CD4-positive, alpha-beta T cell treated with Interleukin-17A for 4 hours (primary cell): ENCODE measurements at places on chromosomes 2 and 18.

DNA sequence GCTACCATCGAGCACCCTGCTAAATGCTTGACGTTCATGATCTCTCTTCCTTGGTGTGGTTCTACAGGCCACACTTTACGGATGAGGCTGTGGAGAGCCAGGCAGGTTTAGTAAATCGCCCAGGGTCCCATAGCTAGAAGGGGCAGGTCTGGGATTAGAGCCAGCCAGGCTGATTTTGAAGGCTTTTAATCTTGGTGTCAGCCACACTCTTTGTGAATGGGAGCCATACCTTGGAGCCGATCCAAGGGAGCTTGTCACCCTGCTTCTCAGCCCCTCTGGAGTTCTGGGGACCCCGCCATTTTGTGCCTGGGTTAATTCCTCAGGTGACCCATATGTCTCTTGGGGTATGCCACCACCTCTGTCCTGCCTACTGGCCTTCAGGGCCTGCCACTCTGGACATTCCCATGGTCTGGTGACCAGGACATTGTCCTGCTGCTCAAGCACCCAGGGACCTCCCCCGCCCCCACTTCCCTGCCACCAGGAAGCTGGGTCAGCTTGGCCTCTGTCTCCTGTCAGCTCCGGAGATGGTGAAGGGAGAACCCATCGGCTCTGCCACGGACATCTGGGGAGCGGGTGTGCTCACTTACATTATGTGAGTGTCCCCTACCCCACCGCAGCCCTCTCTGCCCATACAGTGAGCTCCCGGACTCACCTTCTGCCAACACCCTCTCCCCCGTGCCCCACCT, 7.3 kb upstream of the GMPPA start:
- DNase-seq: no peak

DNA sequence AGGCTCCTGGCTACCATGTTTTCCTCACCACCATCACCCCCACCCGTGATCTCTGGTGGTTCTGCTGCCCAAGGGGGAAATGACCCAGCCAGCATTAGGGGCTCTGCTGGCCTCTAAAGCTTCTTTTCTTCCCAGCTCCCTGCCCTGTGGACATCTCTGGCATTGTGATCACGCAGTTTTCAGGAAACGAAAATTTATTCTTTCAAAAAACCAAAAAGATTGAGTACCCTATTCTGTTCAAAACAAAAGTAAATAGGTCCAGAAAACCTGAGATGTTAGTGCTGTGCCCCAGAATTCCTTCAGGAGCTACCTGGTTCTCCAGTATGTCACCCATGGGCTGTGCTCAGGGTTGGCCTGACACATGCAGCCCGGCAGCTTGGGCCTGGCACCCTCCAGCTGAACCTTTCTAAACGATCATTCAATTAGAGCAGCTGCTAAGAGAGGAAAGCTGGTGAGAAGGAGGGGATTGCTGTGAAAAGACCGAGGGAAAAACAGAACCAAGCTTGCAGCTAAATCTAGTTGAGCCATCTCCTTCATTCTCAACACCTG, 157.5 kb downstream of the MGAT5 start:
- no peak for DNase-seq

- DNase-seq: no peak
These were observed 26.1 kb upstream of the WIPF1 start for GRCh38 chr2:174623690-174624089.

GRCh38 chr18:78993014-78993926, 13.7 kb downstream of the SALL3 start:
- no peak for DNase-seq

DNA sequence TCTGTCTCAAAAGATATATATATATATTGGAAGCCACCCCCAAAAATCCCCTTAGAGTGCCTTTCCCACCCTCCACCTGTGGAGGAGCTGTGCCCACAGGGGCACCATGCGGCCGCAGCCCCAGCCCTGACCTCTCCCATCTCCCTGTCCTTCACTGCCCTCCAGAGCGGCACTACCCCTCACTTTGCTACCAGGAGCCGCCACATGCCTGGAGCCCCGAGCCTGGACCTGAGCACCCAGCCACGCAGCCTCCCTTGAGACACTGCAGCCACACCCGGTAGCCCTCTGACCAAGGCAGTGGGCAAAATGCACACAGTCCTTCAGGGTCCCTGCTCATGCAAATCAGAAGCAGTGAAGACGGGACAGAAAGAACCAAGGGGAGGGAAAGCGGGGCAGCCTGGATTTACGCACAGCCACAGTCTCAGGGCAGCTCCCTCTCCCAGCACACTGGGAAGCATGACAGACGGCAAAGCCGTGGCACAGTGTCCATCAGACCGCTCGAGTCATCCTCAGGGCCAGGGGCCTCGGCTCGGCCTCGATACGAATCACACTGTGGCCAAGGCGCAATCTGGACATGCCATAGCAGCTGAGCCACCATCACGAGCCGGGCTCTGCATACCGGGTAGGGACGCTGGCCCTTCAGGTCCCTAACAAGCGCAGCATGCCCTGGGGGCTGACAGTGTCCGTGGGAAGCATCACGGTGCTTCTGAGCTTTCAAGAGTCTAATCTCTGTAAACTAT, 10.1 kb downstream of the HDAC4 start:
- DNase-seq: no peak

GRCh38 chr2:105867587-105867986, 122.9 kb downstream of the NCK2 start:
- DNase-seq: no peak

- DNase-seq: no peak
These were observed 96.3 kb downstream of the BCL2L11 start for GRCh38 chr2:111216811-111217652.

- no peak for DNase-seq
These were observed 234.9 kb upstream of the RASGRP3 start for GRCh38 chr2:33241581-33241980.

DNA sequence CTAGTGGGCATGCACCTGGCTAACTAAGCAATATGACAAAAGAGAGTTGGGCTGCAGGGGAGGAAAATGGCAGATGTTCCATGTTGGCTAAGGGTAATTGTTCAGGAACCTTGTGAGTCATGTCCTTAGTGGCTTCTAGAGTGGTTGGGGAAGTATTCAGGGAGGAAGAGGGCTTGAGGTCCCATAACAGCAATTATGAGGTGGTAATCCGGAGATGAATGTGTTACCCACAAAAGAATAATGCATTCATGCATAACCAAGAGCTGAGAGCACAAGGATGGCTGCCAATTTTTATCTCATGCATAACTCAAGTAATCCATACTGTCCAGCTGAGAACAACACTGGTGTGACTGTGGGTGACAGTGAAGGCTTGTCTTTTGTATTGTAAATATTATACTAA, 42.9 kb downstream of the TMEFF2 start:
- DNase-seq: no peak

GRCh38 chr2:233829193-233830110, 24.9 kb downstream of the HJURP start:
- no peak for DNase-seq

DNA sequence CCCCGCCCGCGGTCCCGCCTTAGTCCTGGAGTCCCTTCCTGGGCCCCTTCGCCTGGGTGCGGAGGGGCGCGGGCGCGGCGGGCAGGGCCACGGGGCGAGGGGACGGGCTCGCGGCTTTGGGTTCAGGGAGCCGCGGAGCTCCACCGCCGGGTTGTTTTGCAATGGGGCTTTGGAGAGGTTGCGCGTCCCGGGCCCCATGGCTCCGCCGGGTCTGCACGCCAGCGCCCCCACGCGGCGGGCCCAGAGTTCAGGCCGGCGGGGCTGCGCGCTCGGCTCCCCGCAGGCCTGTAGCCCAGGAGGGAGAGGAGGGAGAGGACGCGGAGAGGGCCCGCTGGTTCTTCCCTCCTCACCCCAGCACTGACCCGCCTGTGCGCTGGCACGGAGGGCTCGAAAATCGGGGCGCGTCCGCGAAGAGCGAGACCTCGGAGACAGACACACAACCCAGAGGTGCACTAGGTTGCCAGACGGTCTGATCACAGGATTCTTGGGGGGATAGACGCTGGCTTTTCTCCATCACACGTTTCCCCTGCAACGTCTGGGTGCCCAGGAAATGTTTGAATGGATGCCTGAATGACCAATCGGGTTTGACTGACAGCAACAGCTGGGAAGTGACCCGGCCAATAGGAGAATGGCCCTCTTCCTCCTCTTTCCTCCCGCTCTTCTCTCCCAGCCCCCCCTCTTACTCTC, 4.9 kb upstream of the SIX2 start:
- no peak for DNase-seq
